ENCODE measurements at places on chromosomes 7 and 10. TPM values are rescaled to one million over a fixed set of nuclear protein-coding genes. Genes with fewer than 3 reads are reported as not detected.

PHKG1 gene
- total RNA-seq, result 2.6 TPM

RHOBTB1 gene
- total RNA-seq, result not detected

GBX1 gene
- not detected for total RNA-seq

CYP3A7 gene
- total RNA-seq, result not detected

ASZ1 gene
- total RNA-seq, result not detected
